ENCODE measurements at places on chromosomes 13 and 19. TPM values are rescaled to one million over a fixed set of nuclear protein-coding genes. Genes with fewer than 3 reads are reported as not detected.
A peak's percentile ranks its signal among the peaks of the same experiment; 100 is the strongest.

- no peaks in the 10 kb centered on the region for H3K36me3 ChIP-seq
- no peaks in the 10 kb centered on the region for H3K27me3 ChIP-seq
- no peaks in the 10 kb centered on the region for H3K4me1 ChIP-seq
- no peak for DNase-seq
- no peak overlapping the region for H3K27ac ChIP-seq
Observed at GRCh38 chr13:107883561-107884175, 331.7 kb downstream of the LIG4 start.

DNA sequence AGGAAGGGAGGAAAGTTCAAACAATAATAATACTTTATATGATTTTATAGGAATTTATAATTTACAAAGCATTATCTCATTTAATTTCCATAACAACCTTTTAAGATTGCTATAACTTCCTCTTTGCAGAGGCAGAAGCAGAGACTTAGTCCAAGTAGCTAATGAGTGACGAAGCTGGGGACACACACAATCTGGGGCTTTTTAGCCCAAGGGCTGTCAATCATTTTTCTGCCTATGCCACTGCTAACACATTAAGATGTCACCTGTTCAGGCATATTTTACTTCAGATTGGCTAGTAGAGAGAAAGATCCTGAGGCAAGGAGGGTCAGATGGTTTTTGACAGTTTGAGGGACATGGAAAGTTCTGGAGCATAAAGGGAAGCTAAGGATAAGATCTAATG lies 12.6 kb downstream of the SCEL start:
- H3K4me3 ChIP-seq, result no peak overlapping the region
- no peaks in the 10 kb centered on the region for H3K36me3 ChIP-seq
- H3K4me1 ChIP-seq, result no peaks in the 10 kb centered on the region
- no peak for DNase-seq
- no peak overlapping the region for H3K27ac ChIP-seq

- H3K27ac ChIP-seq, result 0 out of 2 replicates have a peak overlapping the region, but pooled peaks have one; percentile 7
- H3K36me3 ChIP-seq, result no peaks in the 10 kb centered on the region
- no peaks in the 10 kb centered on the region for H3K27me3 ChIP-seq
Observed at GRCh38 chr13:27997904-27998522, 9.5 kb upstream of the URAD start.

The DPRX gene
- total RNA-seq, result not detected

GRCh38 chr19:30555075-30555790 lies 183.0 kb downstream of the ZNF536 start:
- DNase-seq, result no peak
- H3K27me3 ChIP-seq, result no peaks in the 10 kb centered on the region
- H3K4me3 ChIP-seq, result no peak overlapping the region
- peaks cover 36% of the 10 kb centered on the region for H3K4me1 ChIP-seq

The CDKN2D gene
- 1.4 TPM for total RNA-seq

The ATP8B3 gene
- total RNA-seq, result 6.0 TPM

The PGLYRP1 gene
- total RNA-seq, result not detected

- H3K27ac ChIP-seq, result no peak overlapping the region
- no peak overlapping the region for H3K4me3 ChIP-seq
- no peaks in the 10 kb centered on the region for H3K4me1 ChIP-seq
- no peak for DNase-seq
- H3K36me3 ChIP-seq, result peaks cover 6% of the 10 kb centered on the region
Observed at GRCh38 chr13:106132216-106132615, 403.2 kb downstream of the EFNB2 start.

The DAND5 gene
- total RNA-seq, result 0.28 TPM

Measured in GM23338 (cell line).